Neural progenitor cell (in vitro differentiated cells): ENCODE measurements at places on chromosomes 12 and 14. TPM values are rescaled to one million over a fixed set of nuclear protein-coding genes. Genes with fewer than 3 reads are reported as not detected.

PRB2 gene
- total RNA-seq: not detected in 2 replicates

TAS2R10 gene
- 0.87 and 1.4 TPM in 2 replicates for total RNA-seq

SDSL gene
- total RNA-seq: 3.1 and 3.5 TPM in 2 replicates

DNA sequence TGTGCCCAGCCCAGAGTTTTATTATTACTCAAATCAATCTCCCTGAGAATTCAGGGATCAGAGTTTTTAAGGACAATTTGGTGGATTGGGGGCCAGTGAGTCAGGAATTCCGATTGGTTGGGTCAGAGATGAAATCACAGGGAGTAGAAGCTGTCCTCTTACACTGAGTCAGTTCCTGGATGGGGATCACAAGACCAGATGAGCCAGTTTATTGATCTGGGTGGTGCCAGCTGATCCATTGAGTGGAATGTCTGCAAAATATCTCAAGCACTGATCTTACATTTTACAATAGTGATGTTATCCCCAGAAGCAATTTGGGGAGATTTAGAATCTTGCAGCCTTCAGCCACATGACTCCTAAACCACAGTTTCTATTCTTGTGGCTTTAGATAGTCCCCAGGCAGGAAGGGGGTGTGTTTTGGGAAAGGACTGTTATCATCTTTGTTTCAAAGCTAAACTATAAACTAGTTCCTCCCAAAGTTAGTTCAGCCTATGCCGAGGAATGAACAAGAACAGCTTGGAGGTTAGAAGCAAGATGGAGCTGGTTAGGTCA is 89.1 kb upstream of the CNOT2 start:
- H3K4me3 ChIP-seq: no peak overlapping the region
- H3K4me1 ChIP-seq: no peaks in the 10 kb centered on the region
- no peak for DNase-seq

DNA sequence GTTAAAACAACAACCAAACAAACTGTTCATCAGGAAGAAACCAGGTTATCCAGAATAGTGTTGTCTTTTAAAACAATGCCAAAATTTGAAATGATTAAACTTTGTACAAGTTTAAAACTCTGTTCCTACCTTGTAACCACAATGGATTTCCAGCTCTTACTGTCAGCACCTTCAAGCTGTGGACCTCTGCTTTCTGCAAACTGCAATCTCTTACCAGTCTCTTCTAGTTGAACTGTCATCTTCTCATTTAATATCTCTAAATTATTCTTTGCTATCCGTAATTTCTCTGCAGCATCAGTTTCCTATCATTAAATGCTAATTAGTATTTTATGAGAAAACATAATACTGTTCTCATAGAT is 29.5 kb upstream of the C12orf50 start:
- no peaks in the 10 kb centered on the region for H3K27me3 ChIP-seq
- no peaks in the 10 kb centered on the region for H3K4me1 ChIP-seq
- no peak for DNase-seq
- H3K4me3 ChIP-seq: no peak overlapping the region
- no peaks in the 10 kb centered on the region for H3K36me3 ChIP-seq

- H3K4me3 ChIP-seq: no peak overlapping the region
- H3K4me1 ChIP-seq: no peaks in the 10 kb centered on the region
- H3K36me3 ChIP-seq: no peaks in the 10 kb centered on the region
- no peak for DNase-seq
- no peaks in the 10 kb centered on the region for H3K27me3 ChIP-seq
Measured at GRCh38 chr12:111359231-111359913, 9.5 kb downstream of the PHETA1 start.

DNA sequence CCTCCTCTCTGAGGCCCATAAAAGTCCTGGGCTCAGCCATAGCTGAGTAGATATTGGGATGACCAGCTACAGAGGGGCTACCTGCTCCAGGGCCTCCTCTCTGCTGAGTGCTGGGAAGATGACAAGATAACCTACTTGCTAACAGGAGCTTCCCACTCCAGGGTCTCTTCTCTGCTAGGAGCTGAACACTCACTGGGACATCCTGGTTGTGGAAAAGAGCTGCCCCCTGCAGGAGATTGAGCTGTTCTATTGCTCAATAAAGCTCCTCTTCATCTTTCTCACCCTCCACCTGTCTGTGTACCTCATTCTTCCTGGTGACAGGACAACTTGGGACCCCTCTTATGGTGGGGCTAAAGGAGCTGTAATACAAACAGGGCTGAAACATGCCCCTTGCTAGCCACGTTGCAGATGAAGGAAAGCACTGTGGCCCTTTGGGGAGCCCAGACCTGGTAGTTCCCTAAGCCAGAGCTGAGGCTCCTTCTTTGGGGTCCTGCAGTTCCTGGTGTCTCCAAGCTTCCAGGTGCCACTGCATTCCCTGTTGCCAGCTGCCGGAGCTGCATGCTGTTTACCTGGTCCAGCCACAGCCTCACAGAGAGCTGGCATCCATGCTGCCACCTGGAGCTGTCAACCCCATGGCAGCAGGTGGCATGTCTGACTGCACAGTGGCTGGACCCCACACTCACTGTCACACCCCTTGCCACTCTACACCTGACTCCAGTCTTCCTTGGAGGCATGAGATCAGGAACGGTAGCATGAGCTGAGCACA is 598.5 kb upstream of the LMO3 start:
- no peaks in the 10 kb centered on the region for H3K4me1 ChIP-seq
- H3K27ac ChIP-seq: no peak overlapping the region
- no peaks in the 10 kb centered on the region for H3K36me3 ChIP-seq
- no peak overlapping the region for H3K4me3 ChIP-seq
- no peak for DNase-seq

GRCh38 chr12:76726626-76727025 is 37.3 kb upstream of the ZDHHC17 start:
- H3K36me3 ChIP-seq: no peaks in the 10 kb centered on the region
- no peak for DNase-seq
- H3K27ac ChIP-seq: no peak overlapping the region
- H3K4me3 ChIP-seq: no peak overlapping the region
- no peaks in the 10 kb centered on the region for H3K27me3 ChIP-seq
- no peaks in the 10 kb centered on the region for H3K4me1 ChIP-seq

- H3K4me3 ChIP-seq: no peak overlapping the region
- H3K27me3 ChIP-seq: peaks cover 84% of the 10 kb centered on the region
- H3K27ac ChIP-seq: no peak overlapping the region
- no peaks in the 10 kb centered on the region for H3K36me3 ChIP-seq
- DNase-seq: no peak
- H3K4me1 ChIP-seq: no peaks in the 10 kb centered on the region
Measured at GRCh38 chr12:114141921-114142564, 175.9 kb upstream of the RBM19 start.
